Activated CD4-positive, alpha-beta T cell treated with anti-CD3 and anti-CD28 coated beads for 48 hours (primary cell): ENCODE measurements at places on chromosomes 6 and 20.

DNA sequence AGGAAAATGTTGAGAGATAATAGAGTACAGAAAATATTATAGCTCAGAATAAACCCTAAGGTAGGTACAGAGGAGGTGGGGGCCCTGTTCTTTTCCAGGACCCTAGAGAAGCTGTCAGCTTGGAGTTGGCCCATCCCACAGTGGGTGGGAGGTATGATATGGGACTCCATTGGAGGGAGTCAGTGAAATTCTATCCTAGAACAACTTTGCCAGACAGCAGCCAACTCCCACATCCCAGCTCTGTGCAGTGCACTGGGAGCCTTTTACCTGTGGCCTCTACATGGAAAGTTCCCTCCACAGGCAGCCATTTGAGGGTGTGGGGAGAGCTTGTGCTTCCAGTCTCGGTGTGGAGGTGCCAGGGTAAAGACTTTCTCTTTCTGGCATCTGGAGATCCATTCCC is 36.8 kb upstream of the CLIC5 start:
- DNase-seq = no peak

GRCh38 chr6:166494757-166495486 is 91.6 kb downstream of the RAMACL start:
- peak; percentile 74 for DNase-seq

DNA sequence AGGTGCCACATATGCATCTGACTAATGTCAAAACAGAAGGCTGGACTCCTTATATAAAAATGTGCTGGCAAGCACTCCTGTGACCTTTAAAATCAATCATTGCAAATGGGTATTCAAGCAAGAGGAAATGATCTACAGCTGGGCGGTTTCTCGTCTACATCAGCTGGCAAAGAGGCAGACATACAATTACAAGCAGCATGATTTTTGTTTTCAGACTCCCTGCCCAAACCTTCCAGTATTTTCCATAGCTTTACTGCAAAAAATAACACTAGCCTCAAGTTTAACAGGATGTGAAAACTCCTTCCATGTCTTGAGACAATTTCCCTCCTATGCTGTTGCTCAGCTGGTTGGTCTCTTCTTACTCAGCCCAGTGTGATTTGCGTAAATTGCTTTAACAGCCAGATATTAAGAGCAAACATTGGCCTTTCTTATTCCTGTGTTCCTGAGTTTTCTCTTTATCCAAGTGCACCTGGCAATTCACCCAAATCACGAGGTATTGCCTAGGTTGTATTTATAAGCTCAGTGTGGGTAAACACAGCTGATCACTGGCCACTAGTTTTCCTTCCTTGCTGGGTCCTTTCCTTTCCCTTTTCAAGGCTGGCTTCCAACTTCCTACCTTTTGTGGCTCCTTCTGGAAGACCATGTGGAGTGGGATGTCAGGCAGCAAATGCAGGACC is 130.4 kb downstream of the MOXD1 start:
- DNase-seq = no peak

DNA sequence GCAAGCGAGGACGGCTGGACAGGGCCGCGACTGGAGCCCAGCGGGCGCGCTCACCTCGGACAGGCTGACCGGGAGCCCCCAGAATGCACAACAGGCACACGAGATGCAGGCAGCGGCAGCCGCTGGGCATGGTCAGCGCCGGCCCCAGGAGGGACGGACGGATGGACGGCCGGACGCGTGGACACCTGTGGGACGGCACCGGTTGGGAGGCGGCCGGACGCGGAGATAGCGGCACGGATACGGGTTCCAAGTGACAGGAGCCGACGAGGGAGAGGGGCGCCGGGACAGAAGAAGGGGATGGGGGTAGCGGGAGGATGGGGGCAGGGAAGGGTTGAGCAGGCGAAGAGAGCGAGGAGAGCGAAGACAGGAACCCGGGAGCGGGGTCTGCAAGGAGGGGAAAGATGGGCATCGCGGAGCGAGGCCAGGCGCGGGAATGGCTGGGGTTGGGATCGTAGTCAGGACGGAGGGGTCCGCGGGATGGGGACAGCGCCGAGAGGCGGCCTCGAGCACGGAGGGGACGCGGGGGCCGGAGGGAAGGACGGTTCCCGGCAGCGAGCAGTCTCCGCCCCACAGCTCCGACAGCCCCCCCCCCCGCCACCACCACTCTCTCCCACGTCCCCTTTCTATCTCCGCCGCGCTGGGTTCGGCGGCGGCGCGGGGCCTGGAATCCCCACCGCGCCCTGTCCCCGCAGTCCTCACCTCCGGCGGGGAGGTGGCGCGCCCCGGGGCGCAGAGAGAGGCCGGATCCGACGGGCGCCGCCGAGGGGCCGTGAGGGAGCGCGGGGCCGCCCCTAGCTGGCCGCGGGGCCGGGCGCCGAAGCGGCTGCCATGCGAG is 435 bp downstream of the DLK2 start:
- DNase-seq = peak; percentile 34

DNA sequence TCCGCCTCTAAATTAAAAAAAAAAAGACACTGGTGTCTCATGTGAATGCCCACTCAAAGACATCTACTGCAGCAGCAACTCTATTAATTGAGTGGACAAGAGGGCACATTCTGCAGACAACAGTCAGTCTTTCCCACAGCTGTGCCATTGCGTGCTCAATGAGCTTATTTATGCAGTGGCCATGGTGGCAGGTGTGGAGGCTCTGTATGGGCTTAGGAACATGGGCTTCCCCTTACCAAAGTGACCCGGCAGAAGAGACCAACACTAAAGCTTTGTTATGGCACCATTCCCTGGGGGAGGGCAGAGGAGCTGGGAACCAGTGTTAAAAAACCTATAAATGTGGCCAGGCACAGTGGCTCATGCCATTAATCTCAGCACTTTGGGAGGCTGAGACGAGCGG is 4.2 kb upstream of the VAPB start:
- DNase-seq = no peak

DNA sequence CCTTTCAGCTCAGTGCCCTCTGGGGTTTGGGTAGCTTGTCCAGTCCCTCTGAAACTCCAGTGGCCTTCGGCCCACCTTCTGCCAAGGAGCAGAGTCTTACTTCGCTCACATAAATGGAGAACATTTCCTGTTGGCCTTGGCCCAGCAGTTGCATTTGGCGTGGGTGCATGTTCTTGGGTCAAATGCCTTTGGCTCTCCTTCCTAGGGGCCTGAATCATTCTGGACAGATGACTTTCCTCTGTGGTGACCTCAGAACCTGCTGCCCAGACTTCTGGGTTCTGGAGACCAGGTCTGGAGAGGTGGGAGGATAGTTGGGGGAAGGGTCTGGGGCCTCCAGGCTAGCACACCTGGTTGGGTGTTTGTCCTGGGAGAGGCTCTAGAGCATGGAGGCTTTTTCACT is 29.3 kb downstream of the BCAS4 start:
- no peak for DNase-seq

- no peak for DNase-seq
These were observed 74.3 kb downstream of the SLX4IP start for GRCh38 chr20:10509376-10509775.

DNA sequence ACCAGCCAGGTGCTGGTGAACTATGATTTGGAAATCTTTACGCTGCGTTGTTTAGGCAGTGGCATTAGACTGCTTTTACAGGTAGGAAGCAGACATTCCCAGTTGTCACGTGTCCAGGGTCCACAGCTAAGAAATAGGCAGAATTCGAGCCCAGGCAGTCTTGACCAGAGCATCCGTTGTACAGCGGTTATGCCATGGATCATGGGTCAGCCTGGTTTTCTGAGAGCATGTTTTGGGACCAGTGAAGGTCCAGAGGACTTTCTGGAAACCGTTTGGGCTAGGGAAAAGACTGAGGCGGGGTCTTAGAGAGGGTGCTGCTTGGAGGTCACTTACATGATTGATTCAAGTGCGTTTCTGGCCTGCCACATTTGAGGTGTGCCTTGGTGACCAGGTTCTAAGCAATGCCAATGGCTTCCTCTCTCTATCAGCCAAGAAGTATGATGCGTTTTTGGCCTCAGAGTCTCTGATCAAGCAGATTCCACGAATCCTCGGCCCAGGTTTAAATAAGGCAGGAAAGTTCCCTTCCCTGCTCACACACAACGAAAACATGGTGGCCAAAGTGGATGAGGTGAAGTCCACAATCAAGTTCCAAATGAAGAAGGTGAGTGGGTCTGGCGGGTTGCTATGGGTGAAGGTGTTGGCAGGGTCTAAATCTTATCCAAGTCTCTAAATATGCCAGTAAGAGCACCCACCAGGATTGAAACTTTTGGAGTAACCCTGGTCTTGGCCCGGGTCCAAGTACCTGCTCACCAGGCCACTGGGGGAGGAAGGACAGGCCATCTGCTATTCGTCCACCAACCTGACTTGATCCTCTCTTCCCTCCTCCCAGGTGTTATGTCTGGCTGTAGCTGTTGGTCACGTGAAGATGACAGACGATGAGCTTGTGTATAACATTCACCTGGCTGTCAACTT is 1.8 kb downstream of the RPL10A start:
- peak; percentile 49 for DNase-seq

DNA sequence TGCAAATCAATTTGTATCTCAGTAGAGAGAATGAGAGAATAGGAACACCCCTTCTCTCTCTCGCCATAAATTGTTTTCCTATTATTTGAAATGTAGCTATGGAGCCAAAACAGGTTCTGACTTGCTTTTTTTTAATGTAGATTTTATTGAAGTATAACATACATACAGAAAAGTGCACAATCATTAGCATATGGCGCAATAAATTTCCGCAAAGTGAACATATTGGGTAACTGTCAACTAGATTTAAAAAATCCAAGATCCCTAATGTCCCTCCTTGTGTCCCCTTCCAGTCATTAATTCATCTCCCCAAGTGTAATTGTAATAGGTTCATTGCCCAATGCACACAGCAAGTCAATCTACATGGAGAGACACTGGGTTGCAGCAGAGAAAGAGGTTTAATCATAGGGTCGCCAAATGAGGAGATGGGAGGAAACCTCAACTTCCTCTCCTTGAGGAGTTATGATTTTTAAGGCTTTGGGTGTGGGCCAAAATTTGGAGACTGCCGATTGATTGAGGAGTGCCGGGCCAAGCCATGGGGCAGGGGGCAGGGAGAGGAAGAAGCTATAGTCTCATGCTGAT is 43.3 kb upstream of the TGM3 start:
- no peak for DNase-seq

GRCh38 chr20:40750541-40751035 is 61.6 kb upstream of the MAFB start:
- DNase-seq = no peak

- no peak for DNase-seq
These were observed 205.9 kb downstream of the JARID2 start for GRCh38 chr6:15451738-15452137.

DNA sequence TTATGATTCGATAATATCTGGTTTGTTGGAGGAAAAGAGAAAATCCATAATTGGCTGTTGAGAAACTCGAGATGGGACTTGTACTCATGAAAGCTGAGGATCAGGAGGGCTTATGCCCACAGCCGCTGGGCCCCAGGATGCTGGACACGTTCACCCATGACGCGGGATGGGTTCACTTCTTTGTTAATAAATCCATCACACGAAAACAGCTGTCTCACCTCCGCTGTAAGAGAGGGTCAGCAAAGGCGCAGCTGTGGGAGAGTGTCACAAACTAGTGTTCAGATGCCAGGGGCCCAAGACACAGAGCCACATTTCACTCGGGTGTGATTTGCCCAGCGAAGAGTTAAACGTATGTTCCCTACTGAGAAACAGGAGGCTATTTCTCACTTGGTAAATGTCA is 315.1 kb downstream of the THBS2 start:
- no peak for DNase-seq

- no peak for DNase-seq
These were observed 480 bp downstream of the ABCF1 start for GRCh38 chr6:30571762-30572082.
